ENCODE measurements at places on chromosomes 3 and 15.

- DNase-seq: no peak
Measured at GRCh38 chr3:42709621-42710020, 7.0 kb upstream of the HHATL start.

DNA sequence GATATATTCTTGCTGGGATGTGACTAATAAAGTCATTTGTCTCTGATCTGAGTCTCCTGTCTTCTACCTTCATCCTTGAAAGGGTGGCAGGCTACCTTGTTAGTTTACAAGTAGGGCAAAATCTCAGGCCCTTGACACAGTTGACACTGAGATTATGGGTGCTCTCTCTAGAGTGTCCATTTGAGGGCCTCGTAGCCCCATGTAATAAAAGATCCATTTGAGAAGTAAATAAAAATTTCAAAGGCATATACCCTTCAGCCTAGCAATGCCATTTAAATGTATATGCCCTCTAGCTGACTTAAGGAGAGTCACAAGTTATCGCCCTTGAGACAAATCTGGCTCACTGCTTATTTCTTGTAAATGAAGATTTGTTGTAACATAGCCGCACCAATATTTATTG lies 98.6 kb downstream of the TCF12 start:
- DNase-seq: peak; percentile 44

DNA sequence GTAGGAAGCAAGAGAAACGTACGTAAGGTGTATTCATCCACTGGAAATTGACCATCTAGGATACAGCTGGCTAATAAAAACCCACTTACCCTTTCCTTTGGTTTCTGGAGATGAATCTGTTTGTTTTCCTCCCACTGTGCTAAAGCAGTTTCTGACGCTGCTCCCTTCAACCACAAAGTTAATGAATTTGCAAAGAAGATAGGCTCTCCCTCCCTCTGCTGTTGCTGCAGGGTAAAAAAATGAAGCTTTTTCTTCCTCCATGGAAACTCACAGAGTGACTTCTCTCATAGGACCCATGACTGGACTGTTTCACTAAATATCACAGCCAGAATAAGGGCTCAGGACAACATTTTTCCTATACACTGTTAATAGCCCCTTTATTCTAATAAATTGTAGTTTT lies 172.1 kb upstream of the LRRN1 start:
- DNase-seq: no peak

DNA sequence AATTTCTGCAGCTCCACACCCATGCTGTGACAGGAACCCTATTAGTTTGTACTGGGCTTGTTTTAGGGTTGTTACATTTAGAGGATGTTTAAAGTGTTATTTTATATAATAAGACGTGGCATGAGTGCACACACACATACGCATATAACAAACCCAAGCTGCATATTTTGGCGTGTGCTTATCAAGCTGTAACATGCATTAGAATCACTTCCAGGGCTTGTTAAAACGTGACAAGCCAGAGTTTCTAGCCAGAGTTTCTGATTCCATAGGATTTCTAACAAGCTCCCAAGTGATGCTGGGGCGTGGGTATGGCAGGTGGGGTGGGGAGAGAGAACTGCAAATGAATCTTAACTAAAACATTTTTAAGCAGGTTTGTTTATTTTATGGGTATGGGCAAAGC lies 17.4 kb downstream of the ONECUT1 start:
- DNase-seq: no peak

GRCh38 chr3:172965256-172965655 lies 175.8 kb downstream of the SPATA16 start:
- DNase-seq: peak; percentile 36

- no peak for DNase-seq
Measured at GRCh38 chr15:57156210-57156884, 220.0 kb upstream of the CGNL1 start.

DNA sequence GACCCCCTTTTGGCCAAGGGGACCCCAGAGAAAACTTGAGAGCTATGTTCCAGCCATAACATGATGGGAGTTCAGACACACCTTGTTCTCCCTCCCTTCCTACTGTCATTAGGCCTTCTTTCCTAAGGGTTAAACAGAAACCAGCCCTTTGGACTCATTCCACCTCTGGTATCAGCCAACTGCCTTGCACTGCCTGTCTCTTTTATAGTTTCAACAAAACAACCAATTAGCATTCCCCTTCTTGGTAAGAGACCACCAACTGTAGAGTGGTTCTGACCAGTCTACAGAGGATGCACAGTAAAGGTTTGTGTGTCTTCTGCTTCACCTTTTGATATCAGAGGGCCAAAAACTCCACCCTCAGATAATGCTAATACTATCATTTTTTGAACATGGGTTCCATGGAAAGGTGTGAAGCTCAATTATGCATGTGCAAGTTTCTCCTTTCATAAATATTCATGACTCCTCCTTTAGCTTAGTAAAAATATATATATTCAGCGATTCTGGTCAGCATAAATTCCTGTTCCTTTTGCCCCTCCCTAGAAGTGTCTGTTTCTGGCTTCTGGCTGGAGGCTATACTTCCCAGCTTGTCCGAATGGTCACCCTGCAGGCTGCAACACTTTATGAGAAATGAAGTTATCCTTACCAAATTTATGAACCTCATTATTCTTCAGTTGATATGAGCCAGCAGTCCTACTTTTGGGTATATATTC lies 55.9 kb downstream of the SERP1 start:
- no peak for DNase-seq

GRCh38 chr3:9793161-9793781 lies 389 bp downstream of the ARPC4 start:
- peak; percentile 49 for DNase-seq

DNA sequence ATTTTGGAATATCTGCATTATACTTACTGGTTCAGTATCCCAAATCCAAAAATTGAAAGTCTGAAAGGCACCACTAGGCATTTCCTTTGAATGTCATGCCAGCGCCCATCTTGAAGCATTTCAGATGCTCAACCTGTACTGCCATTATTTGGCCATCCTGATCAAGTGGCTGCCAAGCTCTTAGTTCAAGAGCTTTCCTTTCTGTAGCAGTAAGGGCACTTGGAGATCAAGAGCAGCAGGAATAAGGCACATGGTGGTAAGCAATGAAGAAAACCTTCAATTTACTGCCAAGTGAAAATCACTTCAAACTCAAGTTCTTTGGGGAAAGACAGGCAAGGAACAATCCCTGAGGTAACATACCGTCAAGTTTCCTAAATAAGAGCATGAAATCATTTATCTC lies 10.0 kb downstream of the RHOA start:
- no peak for DNase-seq

- DNase-seq: peak; percentile 50
Measured at GRCh38 chr15:64456634-64457108, 3.7 kb upstream of the ZNF609 start.

DNA sequence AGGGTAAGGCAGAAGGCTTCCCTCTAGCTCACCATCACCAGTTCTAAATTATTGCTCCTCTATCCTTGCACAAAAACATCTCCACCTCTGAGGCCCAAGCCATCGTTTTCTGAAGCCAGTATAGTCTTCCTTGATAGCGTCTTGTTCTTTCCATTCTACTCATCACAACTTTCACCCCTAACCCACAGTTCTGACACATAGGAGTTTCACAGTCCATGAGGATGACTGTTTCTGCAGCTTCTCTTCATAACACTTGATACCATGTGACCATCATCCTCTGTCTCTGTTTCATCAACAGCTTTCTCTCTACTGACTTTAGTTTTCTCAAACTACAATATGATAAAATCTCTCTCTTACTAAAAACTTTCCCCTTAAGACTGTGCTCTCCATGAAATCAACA lies 1166.5 kb downstream of the ROBO1 start:
- DNase-seq: no peak

GRCh38 chr3:8183627-8184026 lies 318.0 kb upstream of the LMCD1 start:
- DNase-seq: no peak

DNA sequence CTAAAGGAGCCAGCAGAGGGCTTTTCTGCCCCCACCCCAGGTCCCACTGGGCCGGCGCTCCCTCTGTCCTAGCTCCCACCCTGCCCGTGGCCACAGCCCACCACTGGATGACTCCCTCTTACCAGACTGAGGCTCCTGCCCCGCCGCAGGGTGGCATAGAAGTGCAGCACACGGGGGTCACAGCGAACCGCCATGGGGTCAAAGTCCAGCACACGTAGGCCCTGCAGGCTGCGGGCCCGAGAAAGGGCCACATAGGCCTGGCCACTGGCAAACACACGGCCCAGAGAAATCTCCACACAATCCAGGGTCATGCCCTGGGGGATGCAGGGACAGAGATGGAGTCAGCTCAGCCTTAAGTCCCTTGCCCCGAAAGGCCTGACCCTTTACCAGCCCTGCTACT lies 9.0 kb downstream of the PIF1 start:
- DNase-seq: no peak

DNA sequence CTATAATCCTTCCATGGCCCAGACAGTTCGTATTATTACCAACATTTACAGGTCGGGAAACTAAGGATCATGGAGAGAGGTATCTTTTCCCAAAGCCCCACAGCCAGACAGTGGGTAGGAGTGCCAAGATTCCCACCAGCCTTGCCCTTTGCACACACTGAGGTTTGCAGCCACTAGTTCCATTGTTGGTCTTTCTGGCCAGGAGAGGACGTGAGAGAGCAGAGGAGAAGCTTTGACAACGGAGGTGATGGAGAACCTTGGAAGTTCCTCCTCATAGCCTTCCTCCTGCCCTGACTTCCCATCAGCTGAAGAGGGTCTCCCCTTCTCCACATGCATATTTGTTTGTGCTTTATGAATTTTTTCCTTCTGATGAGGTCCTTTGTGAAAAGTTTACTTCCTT lies 50.5 kb upstream of the PLCL2 start:
- DNase-seq: no peak

GRCh38 chr15:48855501-48856440 lies 22.2 kb upstream of the EID1 start:
- DNase-seq: peak; percentile 72

DNA sequence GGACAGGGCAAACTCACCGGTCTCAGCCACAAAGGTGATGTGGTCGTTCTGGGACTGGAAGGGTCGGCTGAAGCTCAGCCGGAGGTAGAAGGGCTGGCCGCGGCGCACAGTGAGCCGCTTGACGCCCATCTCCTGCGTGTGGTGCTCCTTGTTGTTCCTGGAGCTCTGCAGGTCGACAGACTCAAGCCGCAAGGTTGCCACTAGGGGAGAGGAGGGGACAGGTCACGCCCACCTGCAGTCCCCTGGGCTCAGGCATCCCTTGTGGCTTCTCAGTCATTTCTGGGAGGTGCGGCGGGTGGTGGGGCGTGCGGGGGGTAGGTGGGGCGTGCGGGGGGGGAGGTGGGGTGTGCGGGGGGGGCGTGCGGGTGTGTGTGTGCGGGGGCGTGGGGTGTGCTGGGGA lies 26.7 kb upstream of the TGM5 start:
- no peak for DNase-seq

GRCh38 chr3:45026957-45027356 lies 854 bp downstream of the CLEC3B start:
- DNase-seq: peak; percentile 43
